ENCODE measurements at places on chromosomes 2 and 18.

DNA sequence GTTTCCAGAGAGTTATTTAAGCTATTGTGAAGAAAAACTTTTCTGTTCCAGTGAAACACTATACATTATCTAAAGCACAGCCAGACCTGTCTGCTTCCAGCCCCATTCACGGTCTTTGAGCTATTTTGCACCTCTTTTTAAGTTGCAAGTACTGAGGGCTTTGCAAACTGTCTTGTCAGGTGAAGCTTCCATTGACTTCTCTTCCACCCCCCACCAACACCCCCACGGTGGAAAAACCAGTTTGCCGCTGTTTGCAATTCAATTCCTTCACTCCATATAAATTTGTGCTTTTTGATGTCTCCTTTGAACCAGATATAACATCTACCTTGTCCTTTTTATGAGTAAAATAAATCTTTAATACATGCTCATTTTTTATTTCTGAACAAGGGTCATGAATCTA is 15.7 kb downstream of the B3GNT7 start:
- DNase-seq, result no peak

GRCh38 chr2:10169581-10169980 is 47.0 kb downstream of the RRM2 start:
- no peak for DNase-seq

DNA sequence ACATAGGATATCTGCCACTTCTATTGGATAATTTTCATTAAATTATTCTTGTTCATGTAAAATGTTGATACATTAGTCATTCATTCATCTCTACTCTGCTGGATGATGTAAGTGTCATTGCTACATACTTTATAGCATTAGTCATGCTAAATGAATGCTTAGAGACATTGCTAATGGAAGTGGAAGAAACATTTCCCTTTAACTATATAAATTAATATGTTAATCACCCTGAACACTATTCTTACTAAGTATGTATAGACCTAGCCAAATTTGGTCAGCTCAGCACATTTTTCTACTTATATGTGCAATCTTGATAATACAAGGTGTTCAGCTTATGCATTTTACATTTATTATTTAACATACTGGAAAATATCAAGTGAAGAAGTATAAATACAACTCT is 160.2 kb downstream of the DPP4 start:
- no peak for DNase-seq

GRCh38 chr2:27123302-27124150 is at the start of gene ABHD1:
Gene ABHD1 (plus strand): TSS chr2:27123815. CDS start chr2:27123949, 134 bp downstream.
- peak; percentile 48 for DNase-seq

DNA sequence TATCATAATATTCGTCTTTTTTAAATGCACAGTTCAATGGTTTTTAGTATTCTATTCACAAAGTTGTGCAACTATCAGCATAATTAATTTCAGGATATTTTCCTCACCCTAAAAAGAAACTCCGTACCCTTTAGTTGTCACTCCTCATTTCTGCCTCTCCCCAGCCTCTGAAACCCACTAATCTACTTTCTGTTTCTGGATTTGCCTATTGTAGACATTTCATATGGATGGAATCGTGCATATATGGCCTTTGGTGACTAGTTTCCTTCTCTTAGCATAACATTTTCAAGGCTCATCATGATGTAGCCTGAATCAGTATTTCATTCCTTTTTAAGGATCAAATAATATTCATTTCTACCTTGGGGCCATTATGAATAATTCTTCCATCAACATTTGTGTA is 18.5 kb downstream of the NEURL3 start:
- no peak for DNase-seq

GRCh38 chr2:26612034-26612433 is 29.1 kb downstream of the CIB4 start:
- DNase-seq, result no peak

DNA sequence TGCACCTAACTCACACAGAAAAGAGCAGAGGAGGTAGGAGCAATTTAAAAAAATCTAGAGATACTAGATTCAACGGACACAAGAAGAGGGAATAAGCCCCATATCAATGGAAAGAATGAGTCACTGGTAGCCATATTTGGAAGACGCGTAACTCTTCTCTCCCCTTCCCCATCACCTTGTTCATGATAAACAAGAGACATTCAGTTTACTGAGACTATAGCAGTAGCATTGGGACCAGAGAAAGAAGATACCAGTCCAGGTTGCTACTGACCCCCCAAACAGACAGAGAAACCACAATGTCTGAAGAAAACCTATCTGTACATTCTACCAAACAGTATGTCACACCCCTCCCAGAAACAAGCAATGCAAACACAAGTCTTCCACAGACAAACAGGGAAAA is 81.1 kb downstream of the SLC66A3 start:
- DNase-seq, result no peak

- no peak for DNase-seq
These were observed 76.7 kb upstream of the ZNF397 start for GRCh38 chr18:35164133-35164532.

- no peak for DNase-seq
These were observed 150.6 kb upstream of the EPC2 start for GRCh38 chr2:148493822-148494563.

- no peak for DNase-seq
These were observed 314.8 kb downstream of the TSN start for GRCh38 chr2:122070241-122070731.

- DNase-seq, result no peak
These were observed 38.7 kb downstream of the MSTN start for GRCh38 chr2:190023860-190024259.

GRCh38 chr2:221817878-221818277 is 245.8 kb upstream of the EPHA4 start:
- no peak for DNase-seq

All from T-cell (primary cell).